Fibroblast of pulmonary artery (primary cell): ENCODE measurements at places on chromosomes 6 and 20.

DNA sequence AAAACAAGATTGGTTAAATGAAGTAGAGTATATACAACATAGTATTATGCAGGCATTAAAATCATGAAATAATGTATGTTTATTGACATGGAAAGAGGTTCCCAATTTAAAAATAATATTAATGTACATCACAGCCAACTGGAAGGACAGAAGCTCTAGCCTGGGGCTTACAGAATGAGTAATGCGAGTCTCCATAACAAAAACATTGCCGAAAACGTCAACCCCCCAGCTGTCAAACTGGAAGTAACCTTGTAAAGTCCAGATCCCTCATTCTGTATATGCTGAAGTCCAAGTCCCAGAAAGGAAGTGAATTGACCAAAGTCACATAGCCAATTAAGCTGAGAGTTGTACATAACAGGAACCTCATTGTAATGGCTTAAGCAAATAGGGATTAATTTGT is 128.7 kb upstream of the ECI2 start:
- DNase-seq: no peak

GRCh38 chr6:137700751-137701477 is 166.1 kb upstream of the TNFAIP3 start:
- DNase-seq: peak; percentile 66

DNA sequence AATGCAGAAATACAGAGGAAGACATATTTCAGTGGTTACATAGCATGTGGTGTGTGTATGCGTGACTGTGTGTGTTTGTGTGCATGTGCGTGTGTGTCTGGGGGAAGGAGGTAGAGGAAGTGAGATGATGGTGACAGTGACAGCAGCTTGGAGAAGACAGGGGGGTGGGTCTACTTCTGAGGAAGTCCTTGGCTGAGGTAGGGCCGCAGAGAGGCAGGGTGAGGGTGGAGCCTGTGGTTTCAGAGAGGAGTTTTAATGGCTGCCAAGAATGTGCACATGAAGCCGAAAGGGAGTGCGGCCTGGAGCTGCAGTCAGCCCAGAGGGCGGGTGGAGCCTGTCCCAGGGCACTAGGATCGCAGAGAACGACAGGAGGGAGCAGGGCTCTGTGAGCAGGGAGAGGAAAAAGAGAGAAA is 22.7 kb upstream of the RNF24 start:
- DNase-seq: peak; percentile 74

- DNase-seq: no peak
These were observed 33.1 kb upstream of the TNFRSF21 start for GRCh38 chr6:47342824-47343223.

- DNase-seq: peak; percentile 28
These were observed 39.8 kb upstream of the EDN1 start for GRCh38 chr6:12250383-12250770.

- DNase-seq: peak; percentile 16
These were observed 97.4 kb upstream of the JARID2 start for GRCh38 chr6:15148356-15148946.

DNA sequence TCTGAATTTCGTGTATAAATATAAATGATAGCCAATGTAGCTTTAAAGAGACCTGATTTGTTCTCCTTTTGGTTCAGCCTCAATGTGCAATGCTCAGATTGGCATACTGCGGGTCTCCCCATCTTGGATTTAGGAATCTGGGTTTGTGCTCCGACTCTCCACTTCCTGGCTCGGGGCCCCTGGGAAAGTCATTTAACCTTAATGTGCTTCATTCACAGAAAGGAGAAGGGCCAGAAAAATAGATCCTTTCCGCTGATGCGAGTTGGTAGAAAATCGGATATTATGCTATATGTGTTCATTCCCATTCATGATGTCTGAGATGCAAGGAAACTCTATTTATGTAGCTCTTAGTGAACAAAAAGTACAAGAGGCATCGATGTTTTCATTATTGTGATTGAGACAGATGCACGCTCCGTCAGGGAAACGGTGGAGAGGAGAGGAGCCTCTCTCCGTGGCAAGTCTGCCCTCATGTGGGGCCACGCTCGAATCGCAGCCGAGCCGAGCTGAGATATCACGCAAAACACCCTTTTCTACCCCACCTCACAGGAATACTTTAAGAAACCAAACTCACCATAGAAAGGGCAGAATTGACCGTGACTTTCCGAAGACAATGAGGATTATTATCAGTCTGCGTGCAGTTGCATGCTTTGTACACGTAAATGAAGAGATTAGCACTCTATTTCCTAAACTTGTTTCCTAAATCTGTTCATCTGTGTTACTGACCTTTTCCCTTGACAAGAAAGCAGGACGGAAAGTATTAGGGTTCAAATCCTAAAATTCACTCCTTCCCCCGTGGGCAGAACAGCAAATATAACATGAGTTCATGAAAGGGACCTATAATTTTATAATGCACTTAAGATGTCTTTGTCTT is 136.6 kb downstream of the COL9A1 start:
- peak; percentile 46 for DNase-seq

- no peak for DNase-seq
These were observed 73.5 kb downstream of the TNFRSF21 start for GRCh38 chr6:47235964-47236760.

DNA sequence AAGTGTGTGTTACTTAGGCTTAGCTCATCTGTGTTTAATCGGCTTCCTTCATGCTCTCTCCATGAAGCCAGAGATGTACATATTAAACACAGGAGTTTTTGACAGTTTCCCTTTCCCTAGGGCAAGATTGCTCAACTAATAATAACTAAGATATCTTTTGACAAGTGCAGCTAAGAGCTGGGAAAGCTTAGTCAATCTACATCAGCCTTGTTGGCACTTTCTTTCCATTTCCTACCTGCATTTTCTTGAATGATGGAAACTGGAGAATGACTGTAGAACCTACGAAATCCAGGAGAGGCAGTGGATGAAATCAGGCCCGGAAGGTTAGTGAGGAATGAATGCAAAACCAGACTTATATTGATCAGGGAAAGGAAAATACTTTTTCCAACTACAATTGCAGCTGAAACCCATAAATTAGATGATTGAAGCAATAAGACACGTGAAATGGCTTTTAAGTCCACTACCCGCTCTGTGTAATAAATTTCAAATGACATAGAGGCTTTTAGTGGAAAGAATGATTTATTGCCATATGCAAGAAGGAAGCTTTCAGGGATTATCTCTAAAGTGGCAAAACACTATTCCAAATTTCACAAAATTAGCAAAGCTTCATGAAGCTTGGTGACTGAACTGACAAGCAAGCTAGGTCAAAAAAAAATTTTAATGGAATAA is 237.2 kb upstream of the ID4 start:
- no peak for DNase-seq

- peak; percentile 57 for DNase-seq
These were observed 38.6 kb upstream of the SENP6 start for GRCh38 chr6:75563032-75563431.

DNA sequence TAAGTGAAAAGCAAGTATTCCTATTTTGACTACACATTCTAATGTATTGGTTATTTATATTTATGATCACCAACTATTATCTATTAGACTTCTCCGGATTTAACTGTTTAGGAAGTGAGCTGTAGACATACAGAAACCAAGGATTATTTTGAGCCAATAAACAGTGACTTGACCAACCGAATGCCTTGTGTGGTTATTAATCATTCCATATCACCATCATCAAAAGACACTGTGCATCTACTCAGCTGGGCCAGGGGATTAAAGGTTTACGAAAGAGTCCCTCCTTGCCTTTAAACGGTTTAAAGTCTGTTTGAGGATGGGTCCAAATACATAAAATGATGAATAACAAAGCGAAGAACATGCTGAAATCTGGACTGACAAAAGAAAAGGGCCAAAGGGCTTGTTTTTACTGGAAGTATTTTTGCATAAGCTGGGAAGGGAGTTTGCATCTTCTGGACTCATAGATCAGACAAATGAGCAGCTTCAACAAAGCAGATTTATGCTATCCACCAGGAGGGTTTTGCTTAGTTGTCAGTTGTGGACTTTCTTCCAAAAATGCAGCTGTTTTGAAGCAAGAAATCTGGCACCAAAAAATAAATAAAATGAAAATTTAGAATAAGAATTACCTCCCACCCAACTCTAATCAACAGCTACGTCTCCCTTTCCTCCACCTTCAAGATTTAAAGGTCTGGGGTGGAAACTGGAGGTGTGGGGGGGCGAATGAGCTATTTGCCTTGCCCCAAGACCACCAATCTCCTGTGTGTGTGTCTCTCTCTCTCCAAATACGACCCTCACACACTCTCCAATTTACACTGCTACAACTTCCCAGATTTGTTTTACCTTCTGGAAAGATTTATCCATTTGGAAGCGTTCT is 33.6 kb upstream of the ID4 start:
- DNase-seq: peak; percentile 68

DNA sequence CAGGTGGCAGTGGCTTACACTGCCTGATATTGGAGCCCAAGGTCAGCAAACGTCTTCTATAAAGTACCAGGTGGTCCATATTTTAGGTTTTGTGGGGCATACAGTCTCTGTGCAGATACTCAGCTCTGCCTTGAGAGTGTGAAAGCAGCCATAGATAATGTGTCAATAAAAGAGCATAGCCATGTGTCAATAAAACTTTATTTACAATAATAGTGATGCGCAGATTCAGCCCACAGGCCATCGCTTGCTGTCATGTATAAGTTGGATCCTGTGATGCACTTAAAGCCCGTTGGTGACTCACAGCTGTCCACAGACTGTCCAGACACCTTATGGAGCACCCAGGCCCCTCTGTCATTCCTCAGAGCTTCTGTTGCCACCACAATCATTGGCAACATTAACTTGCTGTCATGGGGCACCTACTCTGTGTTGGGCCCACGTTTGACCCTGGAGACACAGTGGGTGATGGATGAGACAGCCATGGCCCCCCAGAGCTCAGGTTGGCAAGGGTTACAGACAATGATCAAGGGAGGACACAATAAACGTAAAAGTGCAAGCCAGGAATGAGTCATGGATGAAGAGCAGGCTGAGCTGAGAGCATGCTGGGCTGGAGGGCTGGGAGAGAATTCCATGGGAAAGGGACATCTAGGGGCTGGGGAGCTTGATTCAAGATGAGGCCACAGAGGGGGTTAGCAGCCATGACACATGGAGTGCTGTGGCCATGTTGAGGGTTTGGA is 173.6 kb downstream of the TAF4 start:
- no peak for DNase-seq

- no peak for DNase-seq
These were observed 48.4 kb downstream of the MTFR2 start for GRCh38 chr6:136201732-136202131.

GRCh38 chr6:107538856-107539387 is 49.0 kb downstream of the SOBP start:
- no peak for DNase-seq

- no peak for DNase-seq
These were observed 28.3 kb upstream of the MDGA1 start for GRCh38 chr6:37725957-37726356.

DNA sequence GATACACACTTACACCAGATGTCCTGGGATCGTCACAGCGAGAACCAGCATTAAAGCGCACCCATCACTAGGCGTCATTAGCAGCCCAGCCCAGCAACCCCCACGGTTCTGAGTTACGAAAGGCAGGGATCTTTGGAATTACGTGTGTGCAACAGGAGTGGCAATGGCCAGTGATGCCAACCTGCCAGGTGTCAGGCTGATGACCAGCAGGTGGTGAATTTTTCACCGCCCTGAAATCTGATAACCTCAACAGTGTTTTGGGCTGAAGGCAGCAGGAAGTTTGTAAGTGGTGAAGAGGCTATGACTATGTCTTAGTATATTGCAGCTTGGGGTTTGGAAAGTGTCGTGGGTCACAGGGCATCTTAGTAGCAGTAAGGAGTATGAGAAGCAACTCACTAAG is 166.1 kb downstream of the TMEM242 start:
- DNase-seq: no peak

DNA sequence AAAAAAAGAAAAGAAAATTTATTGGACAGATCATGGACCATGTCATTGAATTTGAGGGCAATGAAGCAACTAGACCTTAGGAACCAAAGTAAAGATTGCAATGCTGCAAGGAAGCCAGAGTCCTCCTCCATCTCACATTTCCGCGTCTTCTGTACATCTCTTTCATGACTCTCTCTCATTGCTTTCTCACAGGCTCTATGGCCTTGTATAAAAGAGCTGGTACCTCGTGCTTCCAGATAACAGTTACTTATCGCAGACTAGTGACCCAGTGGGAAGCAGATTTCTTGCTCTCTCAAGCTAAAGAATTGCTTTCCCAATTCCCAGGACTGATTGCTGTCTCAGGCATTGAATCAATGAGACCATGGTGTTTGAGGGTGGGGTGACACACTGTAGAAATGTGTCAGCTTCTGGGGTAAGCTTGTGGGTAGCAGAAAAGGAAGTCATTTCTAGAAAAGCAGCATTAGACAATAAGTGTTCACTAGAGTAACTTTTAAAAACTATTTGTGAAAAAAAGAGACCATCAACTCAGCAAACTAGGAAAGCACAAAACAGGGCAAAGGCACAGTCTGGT is 635.3 kb downstream of the UTRN start:
- DNase-seq: no peak

- DNase-seq: peak; percentile 44
These were observed 200.5 kb downstream of the ARID1B start for GRCh38 chr6:156977527-156978291.

GRCh38 chr6:87180105-87180728 is 24.9 kb downstream of the ZNF292 start:
- no peak for DNase-seq

DNA sequence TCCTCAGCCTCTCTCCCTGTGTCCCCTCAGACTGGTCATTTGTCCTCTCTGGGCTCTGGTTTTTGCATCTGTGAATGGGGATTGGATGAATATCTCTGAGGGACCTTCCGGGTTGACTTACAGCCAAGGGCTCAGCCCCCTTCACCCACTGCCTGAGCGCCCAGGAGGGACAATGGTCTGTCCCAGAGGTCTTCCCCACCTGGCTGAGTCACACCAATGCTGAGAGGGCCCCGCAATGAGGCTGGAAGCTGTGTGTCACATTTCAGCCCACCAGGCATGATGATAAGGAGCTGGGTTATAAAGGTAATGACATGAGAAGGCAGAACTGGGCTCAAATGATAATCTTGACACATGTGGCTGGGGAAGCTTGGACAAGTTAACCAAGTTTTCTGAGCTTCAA is 70.5 kb downstream of the TOX2 start:
- DNase-seq: no peak

DNA sequence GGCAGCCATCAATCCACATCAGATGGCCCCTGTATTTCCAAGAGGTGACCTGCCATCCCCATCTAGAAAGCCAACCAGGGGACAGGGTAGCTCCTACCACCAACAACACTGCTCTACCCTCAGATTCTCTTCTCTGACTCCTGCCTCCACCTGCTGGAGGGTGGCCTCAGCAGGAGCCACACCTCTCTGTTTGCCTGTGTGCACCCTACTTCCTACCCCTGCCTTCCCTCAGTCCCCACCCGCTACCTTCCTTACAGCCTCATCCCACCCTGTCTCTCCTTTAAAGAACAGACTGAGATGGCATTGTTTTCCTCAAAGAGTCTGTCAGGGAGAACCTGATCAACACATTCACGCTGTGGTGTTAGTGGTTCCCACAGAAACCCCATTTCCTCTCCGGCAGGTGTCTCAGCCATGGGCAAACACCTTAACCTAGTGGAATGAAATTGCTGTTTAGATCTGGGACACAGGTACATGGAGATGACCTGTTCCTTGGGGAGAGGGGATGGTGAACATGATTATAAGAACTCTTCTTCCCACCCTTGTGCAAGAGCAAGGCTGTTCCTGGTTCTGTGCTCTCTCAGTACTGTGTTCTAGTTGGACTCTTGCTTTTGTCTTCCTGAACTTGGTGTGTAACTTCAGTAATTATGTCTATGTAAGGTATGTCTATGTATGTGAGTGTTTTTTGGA is 1.8 kb downstream of the ENTPD6 start:
- no peak for DNase-seq
